ENCODE measurements at places on chromosomes 16 and 17. TPM values are rescaled to one million over a fixed set of nuclear protein-coding genes. Genes with fewer than 3 reads are reported as not detected.

SLC5A10 gene
- not detected for total RNA-seq

TBC1D3E gene
- not detected for total RNA-seq

CARD14 gene
- total RNA-seq = 3.9 TPM

ACE gene
- 1.1 TPM for total RNA-seq

CNTNAP1 gene
- 4.2 TPM for total RNA-seq

LRRC36 gene
- 0.22 TPM for total RNA-seq

DNA sequence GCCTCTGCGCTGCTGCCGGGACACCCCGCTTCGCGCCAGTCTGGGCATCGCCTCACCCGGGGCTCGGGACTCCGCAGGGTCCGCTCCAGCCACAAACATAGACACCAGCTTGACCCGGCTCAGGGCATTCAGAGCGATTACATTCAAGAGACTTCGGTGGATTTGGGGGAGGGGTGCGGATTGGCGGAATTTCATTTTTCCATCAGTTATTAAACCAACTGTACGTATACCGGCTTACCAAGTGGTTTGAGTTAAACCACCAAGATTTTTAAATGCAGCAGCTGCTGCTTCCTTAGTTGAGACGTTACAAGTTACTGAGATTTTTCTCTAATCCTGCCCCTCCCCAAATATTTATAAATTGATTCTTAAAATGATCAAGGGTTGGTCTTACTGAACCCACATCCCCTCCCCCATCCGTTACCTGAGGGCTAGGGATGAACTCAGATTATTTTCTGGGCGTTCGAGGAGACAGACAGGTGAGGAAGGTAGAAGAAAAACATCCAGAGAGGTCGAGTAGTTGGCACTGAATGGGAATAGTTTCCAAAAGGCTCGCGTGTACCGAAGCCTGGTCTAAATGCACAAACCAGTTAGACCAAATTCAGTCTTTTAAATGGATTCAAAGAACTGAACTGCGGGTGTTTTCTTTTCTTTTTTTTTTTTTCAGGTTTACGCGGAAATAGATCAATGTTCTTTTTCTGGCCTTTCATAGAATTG, 1.5 kb downstream of the CRHR1 start:
- H3K4me3 ChIP-seq = no peak overlapping the region
- no peaks in the 10 kb centered on the region for H3K27me3 ChIP-seq
- peaks cover 24% of the 10 kb centered on the region for H3K4me1 ChIP-seq
- no peak overlapping the region for H3K27ac ChIP-seq
- no peaks in the 10 kb centered on the region for H3K36me3 ChIP-seq

- DNase-seq = no peak
- no peaks in the 10 kb centered on the region for H3K36me3 ChIP-seq
- H3K4me3 ChIP-seq = no peak overlapping the region
- H3K27me3 ChIP-seq = no peaks in the 10 kb centered on the region
- peaks cover 13% of the 10 kb centered on the region for H3K4me1 ChIP-seq
- no peak overlapping the region for H3K27ac ChIP-seq
Measured at GRCh38 chr17:57391076-57391825, 134.9 kb downstream of the MSI2 start.

DNA sequence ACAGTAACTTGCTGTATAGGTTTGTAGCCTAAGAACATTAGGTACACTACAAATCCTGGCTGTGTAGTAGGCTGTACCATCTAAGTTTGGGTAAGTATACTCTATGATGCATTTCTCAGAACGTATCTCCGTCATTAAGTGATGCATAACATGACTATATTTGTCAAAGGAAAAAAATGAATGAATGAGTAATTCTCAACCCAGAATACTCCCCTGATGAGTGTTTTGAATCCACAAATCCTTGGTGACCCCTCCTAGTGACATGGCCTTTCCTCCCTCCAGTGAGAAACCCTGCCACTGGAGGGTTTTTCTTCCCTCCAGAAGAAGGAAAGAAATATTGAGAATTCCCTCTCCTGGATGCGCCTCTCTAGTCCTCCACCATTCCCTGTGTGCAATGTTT, 24.0 kb upstream of the SALL1 start:
- H3K27me3 ChIP-seq = no peaks in the 10 kb centered on the region
- no peaks in the 10 kb centered on the region for H3K4me1 ChIP-seq
- H3K36me3 ChIP-seq = no peaks in the 10 kb centered on the region
- H3K4me3 ChIP-seq = no peak overlapping the region
- no peak for DNase-seq
- no peak overlapping the region for H3K27ac ChIP-seq

DNA sequence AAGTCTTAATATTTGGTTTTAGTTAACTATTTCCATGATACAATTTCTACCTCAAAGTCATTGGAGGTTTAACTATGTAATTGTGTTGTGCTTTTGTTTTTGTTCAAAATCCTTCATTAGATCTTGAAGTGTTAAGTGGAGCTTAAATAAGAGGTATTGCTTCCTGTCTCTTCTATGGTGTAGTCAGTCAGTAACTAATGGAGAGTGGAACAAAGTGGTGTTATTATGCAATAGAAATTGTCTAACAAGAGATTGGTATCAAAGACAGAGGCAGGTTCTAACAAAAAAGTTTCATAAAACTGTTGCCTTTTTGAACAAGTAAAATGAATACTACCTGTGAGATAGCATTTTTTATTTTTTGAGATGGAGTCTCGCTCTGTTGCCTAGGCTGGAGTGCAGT, 45.2 kb downstream of the GRB7 start:
- H3K27me3 ChIP-seq = no peaks in the 10 kb centered on the region
- H3K36me3 ChIP-seq = no peaks in the 10 kb centered on the region
- no peak overlapping the region for H3K4me3 ChIP-seq
- H3K4me1 ChIP-seq = no peaks in the 10 kb centered on the region
- no peak overlapping the region for H3K27ac ChIP-seq

DNA sequence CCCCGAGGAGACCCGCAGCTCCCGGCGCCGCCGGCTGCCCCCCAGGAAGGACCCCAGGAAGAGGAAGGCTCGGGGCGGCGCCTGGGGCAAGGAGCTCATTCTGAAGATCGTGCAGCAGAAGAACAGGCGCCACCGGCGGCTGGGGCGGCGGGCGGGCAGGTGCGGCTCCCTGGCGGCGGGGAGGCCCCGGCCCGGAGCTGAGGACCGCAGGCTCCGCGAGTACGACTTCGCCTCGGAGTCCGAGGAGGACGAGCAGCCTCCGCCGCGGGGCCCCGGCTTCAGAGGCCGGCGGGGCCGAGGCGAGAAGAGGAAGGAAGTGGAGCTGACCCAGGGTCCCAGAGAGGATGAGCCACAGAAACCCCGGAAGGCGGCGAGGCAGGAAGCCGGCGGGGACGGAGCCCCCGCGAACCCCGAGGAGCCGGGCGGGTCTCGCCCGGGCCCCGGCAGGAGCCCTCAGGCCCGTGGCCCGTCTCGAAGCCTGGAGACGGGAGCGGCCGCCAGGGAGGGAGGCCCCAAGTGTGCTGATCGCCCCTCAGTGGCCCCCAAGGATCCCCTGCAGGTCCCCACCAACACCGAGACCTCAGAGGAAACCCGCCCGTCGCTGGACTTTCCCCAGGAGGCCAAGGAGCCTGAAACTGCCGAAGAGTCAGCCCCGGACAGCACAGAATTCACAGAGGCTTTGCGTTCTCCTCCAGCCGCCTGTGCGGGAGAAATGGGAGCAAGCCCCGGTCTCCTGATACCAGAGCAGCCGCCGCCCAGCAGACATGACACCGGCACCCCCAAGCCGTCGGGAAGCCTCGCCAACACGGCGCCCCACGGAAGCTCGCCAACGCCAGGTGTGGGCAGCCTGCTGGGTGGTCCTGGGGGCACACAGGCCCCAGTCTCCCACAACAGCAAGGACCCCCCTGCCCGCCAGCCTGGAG, 22.3 kb upstream of the ZFPM1 start:
- no peak overlapping the region for H3K27ac ChIP-seq
- H3K4me3 ChIP-seq = peak overlapping the region; percentile 24
- H3K36me3 ChIP-seq = no peaks in the 10 kb centered on the region
- no peaks in the 10 kb centered on the region for H3K4me1 ChIP-seq

- H3K27ac ChIP-seq = no peak overlapping the region
- H3K4me3 ChIP-seq = no peak overlapping the region
- DNase-seq = no peak
- no peaks in the 10 kb centered on the region for H3K36me3 ChIP-seq
Measured at GRCh38 chr17:71229070-71229469, 891.8 kb upstream of the SOX9 start.

DNA sequence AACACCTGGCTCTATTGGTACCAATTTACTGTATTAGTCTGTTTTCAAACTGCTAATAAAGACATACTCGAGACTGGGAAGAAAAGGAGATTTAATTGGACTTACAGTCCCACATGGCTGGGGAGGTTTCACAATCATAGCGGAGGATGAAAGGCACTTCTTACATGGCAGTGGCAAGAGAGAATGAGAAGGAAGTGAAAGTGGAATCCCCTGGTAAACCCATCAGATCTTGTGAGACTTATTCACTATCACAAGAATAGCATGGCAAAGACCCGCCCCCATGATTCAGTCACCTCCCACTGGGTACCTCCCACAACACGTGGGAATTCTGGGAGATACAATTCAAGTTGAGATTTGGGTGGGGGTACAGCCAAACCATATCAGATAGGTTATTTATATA, 22.6 kb upstream of the GOSR1 start:
- H3K27ac ChIP-seq = no peak overlapping the region
- DNase-seq = no peak

- peaks cover 10% of the 10 kb centered on the region for H3K4me1 ChIP-seq
- H3K4me3 ChIP-seq = no peak overlapping the region
- DNase-seq = peak; percentile 21
Measured at GRCh38 chr16:2985462-2985861, 5.2 kb upstream of the PKMYT1 start.

DNA sequence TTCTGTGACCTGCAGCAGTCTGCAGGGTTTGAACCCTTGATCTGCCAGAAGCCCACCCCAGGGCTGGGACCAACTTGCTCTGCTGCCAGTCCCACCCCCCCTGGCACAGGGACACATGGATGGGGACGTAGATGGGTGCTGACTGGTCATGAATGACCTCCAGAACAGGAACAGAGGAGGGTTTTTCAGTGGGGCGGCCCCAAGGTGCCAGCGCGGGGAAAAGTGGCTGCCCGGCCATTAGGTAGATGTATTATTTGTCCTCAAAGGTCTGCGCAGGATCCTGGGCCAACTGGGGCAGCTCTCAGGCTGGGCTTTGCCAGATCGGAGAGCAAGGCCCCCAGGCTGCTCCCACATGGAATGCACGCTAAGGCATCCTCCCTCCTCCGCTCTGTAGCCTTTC, 265.2 kb upstream of the TNRC6C start:
- no peak for DNase-seq
- no peak overlapping the region for H3K4me3 ChIP-seq
- no peaks in the 10 kb centered on the region for H3K4me1 ChIP-seq
- H3K36me3 ChIP-seq = no peaks in the 10 kb centered on the region
- no peaks in the 10 kb centered on the region for H3K27me3 ChIP-seq

DNA sequence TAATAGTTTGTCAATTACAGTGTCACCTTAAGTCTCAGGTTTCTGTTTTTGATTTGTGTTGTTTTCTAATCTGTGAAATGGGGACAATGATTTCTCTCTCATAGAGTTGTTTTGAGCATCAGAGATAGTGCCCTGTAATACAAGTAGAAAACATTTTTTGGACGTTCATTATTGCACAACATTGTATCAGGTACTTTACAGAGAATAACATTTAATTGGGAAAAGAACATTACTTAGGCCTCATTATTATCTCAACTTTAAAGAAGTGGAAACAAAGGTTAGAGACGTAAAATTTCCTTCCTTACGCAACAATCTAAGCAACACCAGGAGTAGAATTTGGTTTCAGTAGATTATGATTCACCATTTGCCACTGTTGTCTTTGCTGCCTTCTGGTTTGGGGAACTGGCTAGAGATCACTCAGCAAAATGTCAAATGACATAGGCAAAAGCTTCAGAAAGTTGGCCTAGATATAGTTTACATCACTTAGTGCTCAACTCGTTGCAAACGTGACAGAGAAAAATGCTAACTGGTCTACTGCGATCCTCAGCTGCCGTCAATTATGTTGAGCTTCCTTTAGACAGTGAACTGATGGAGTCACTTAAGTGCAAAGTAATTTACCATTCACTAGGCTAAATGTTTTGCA, 1026.8 kb downstream of the CDH11 start:
- no peak for DNase-seq
- no peak overlapping the region for H3K4me3 ChIP-seq
- no peaks in the 10 kb centered on the region for H3K27me3 ChIP-seq
- no peak overlapping the region for H3K27ac ChIP-seq
- no peaks in the 10 kb centered on the region for H3K4me1 ChIP-seq

DNA sequence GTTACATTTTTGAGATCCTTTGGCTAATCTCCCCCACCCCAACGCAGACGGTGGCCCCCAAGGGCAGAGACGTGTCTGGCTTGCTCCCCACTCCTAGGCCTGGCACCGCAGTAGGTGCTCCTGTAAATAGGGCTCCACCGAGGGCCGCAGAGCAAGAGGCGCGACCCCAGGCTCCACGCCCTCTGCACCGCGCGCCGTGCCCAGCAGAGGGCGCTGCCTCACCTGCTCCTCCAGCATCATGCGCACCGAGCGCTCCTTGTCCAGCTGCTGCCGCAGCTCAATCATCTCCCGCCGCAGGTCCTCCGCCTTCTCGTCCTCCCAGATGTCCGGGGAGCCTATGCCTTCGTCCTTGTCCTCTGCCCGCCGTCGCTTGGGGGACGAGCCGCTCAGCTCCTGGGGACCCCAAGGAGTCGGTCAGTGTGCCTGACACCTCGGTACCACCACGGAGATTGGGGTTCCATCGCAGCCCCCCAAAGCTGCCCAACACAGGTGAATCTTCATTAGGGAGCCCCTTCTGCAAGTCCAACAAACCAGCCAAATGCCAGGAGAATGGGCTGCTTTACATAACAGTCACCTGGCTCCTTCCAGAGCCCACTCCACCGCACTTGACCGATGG, 11.2 kb downstream of the TFAP4 start:
- no peak overlapping the region for H3K4me3 ChIP-seq
- DNase-seq = peak; percentile 17
- H3K4me1 ChIP-seq = peaks cover 11% of the 10 kb centered on the region
- no peak overlapping the region for H3K27ac ChIP-seq
- H3K27me3 ChIP-seq = no peaks in the 10 kb centered on the region

DNA sequence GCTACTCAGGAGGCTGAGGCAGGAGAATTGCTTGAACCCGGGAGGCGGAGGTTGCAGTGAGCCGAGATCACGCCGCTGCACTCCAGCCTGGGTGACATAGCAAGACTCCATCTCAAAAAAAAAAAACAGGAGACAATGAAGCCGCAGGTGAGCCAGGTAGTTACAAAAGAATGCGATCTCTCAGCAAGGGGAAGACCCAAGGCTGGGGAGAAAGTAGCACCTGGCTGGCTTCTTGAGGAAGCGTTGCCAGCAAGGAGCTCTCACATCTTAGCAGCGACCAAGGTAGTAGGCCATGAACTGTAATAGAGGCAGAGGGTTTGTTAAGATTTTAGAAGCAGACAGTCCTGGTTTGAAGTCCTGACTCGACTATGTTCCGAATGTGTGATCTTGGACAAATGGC, 175.0 kb downstream of the AIPL1 start:
- H3K4me1 ChIP-seq = no peaks in the 10 kb centered on the region
- no peaks in the 10 kb centered on the region for H3K36me3 ChIP-seq
- H3K27ac ChIP-seq = no peak overlapping the region
- H3K27me3 ChIP-seq = no peaks in the 10 kb centered on the region

DNA sequence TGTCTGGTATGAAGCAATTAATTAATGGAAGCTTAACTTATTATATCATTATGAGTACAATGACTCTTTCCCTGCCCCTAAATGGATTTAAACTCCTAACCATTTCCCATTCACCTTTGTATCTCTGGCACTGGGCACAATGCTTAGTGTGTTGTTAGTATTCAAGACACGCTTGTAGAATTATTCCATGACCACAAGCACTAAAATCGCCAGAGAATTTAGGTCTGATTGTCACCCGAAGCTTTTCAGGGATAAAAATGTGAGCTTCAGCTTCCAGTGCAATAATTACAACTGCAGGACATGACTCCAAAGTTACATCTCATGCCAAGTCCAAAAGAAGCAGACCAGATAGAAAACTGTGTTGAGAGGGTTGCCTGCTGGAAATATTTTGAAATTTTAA, 101.6 kb downstream of the CDH8 start:
- no peaks in the 10 kb centered on the region for H3K27me3 ChIP-seq
- DNase-seq = no peak
- H3K4me3 ChIP-seq = no peak overlapping the region
- H3K4me1 ChIP-seq = no peaks in the 10 kb centered on the region
- no peaks in the 10 kb centered on the region for H3K36me3 ChIP-seq
- no peak overlapping the region for H3K27ac ChIP-seq
